ENCODE measurements at places on chromosomes 3 and 15.

DNA sequence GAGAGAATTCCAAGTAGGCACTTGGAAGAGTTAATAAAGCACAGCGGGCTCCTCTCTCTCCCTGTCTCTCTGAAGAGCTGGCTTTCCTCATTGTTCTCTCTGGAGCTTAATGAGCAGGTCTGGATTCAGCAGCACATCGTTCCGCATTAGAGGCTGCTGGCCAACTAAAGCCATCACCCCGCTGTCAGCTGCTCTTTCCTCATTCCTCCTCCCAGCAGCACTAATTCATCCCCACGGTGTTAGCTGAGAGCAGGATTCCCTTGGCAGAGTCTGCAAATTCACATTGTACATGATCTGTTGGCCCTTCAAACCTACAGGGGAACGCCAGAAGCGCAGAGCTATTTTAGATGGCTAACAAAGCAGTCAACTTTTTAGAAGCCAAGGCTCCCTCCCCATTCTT is 44.2 kb downstream of the SGO1 start:
- peak; percentile 56 for DNase-seq

DNA sequence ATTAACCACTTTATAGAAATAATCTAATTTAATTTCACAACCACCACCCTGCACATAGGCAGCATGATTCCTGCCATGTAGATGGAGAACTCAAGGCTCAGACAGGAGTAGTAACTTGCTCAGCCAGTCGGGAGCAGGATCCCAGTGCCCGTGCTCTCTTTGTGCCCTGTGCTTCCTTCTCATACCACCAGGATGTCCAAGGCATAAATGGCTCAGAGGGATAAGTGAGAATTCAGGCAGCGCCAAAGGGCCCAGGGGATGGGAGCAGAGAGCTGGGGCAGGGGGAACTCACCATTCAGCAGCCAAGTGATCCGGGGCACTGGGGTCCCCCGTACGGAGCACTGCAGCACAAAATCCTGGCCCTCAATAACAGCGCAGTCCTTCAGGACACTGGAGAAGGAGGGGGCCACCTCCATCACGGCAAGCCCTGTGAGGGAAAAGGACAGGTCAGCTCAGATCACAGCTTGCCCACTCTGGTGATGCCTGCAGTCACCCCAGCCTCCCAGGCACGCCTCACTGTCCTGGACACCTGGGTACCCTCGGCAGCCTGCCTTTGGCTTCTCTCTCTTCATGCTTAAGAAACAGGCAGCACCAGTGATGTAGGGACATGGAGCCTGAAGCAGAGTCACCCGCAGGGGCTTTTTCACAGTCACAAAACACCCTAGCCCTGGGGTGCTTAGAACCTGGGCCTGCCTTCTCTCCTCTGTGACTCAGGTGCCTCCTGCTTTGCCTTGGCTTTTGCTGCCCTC is 141.0 kb upstream of the HACD2 start:
- DNase-seq = no peak

DNA sequence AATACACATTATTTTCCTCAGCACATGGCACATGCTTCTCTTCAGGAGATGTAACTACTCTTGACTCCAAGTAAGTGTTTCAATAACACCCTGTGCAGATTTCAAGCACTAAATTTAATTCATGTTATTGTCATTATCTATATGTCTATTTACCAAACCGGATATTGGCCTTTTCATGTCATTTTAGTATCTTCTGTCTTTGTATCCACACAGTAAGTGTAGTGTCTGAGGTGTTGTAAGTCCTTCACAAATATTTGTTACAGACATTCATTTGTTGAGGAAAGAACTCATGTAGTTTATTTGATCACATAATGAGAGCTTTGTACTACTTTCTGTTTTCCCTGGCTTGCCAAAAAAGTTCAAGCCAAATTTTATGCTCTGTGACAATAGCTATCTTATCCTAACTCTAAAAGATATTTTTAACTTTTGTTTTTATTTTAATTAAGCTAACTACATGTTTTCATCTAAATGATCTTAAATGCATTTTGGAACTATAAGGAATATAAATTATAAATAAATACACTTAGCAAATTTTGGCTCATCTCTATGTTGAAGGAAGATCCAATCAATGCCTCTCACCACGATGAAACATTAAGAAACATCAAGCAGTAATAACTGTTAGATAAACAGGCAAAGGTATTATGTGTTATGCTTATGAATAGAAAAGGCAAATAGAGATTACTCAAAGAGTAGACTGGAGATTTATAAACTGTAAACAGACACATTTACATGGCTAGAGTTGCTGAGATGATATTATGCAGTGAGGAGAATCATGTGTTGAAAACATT is 48.3 kb downstream of the SPTSSB start:
- DNase-seq = no peak

GRCh38 chr3:11563159-11563864 is 80.4 kb downstream of the VGLL4 start:
- DNase-seq = no peak

- no peak for DNase-seq
These were observed 56.8 kb upstream of the KCNMB2 start for GRCh38 chr3:178479446-178479845.

DNA sequence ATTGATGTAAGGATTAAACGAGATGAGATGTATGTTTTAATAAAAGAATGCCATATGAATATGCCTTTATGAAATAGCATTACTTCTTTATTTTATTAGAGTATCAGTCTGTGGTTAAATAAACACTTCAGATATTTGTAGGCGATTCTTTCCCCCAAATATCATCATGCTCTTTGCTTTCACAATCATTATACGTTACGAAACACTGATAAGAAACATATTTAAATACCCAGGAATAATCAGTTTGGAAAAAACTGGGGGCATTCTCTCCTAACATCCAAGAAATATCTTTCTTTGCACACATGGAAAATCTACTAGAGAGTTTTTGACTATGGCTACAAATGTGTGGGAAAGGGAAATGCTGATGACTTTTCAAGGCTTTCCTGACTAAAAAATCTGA is 4.4 kb upstream of the PLAAT1 start:
- DNase-seq = no peak

- DNase-seq = no peak
These were observed 34.8 kb upstream of the CFAP20DC start for GRCh38 chr3:59084583-59084982.
